Right lobe of liver (tissue), 6 donors: ENCODE measurements at places on chromosomes 6 and 20.
A peak's percentile ranks its signal among the peaks of the same experiment; 100 is the strongest.

GRCh38 chr6:6875818-6876470, 231.8 kb upstream of the RREB1 start:
- no peaks in the 10 kb centered on the region for H3K27me3 ChIP-seq
- no peaks in the 10 kb centered on the region for H3K36me3 ChIP-seq
- no peaks in the 10 kb centered on the region for H3K4me1 ChIP-seq
- DNase-seq, result no peak
- no peak overlapping the region for H3K4me3 ChIP-seq

DNA sequence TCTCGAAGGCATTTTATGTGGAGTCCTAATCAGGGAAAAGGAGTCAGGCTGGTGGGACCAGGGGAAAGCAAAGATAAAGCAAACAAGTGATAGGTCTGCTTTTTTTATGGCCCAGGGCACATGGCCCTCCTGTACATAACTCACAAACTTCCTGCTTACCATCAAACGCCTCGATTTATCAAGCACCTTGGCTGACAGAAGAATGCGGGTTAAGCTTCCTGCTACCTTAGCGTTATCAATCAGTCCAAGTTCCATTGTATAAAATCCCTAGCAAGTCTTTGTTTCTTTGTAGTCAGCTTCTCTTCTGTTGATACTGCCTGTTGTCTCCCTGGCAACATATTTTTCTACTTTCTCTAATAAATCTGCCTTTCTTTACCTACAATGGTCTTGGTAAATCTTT, 4.1 kb upstream of the TRIM27 start:
- H3K36me3 ChIP-seq, result no peaks in the 10 kb centered on the region
- H3K27ac ChIP-seq, result no peak overlapping the region
- no peak overlapping the region for H3K4me3 ChIP-seq
- H3K4me1 ChIP-seq, result no peaks in the 10 kb centered on the region

- H3K27ac ChIP-seq, result no peak overlapping the region
- H3K4me1 ChIP-seq, result peaks cover 8% of the 10 kb centered on the region
- no peaks in the 10 kb centered on the region for H3K27me3 ChIP-seq
- no peaks in the 10 kb centered on the region for H3K36me3 ChIP-seq
Observed at GRCh38 chr6:3796719-3797041, 45.2 kb upstream of the PXDC1 start.

- no peaks in the 10 kb centered on the region for H3K4me1 ChIP-seq
- no peaks in the 10 kb centered on the region for H3K36me3 ChIP-seq
- H3K27me3 ChIP-seq, result no peaks in the 10 kb centered on the region
- no peak overlapping the region for H3K4me3 ChIP-seq
- no peak for DNase-seq
Observed at GRCh38 chr6:129281168-129281796, 398.3 kb downstream of the LAMA2 start.

GRCh38 chr6:152904678-152905077, 78.2 kb downstream of the FBXO5 start:
- no peak overlapping the region for H3K27ac ChIP-seq
- no peaks in the 10 kb centered on the region for H3K36me3 ChIP-seq
- no peak for DNase-seq
- no peak overlapping the region for H3K4me3 ChIP-seq
- H3K27me3 ChIP-seq, result no peaks in the 10 kb centered on the region
- H3K4me1 ChIP-seq, result no peaks in the 10 kb centered on the region

GRCh38 chr6:1593286-1593957, 16.3 kb upstream of the FOXC1 start:
- H3K27me3 ChIP-seq, result no peaks in the 10 kb centered on the region
- H3K4me1 ChIP-seq, result no peaks in the 10 kb centered on the region
- H3K27ac ChIP-seq, result no peak overlapping the region
- no peak overlapping the region for H3K4me3 ChIP-seq

GRCh38 chr6:166940643-166941068, 15.7 kb downstream of the RNASET2 start:
- H3K4me1 ChIP-seq, result no peaks in the 10 kb centered on the region
- DNase-seq, result no peak
- no peak overlapping the region for H3K27ac ChIP-seq

DNA sequence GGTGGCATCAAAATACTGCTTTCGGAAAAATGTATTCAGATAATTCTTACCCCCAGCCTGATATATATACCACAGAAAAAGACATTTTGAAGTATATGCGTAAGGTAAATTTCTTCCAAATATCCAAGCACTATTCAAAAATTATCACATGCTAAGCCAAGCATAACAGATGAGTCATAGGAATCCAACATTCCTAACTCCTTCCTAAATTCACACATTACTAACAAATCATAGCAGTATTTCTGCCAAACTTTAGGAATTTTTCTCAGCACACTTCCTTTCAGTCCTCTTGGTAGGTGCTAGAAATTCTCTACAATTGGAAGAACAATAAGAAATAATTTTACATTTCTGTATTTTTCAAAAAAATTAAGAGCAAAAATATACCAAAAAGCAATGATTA, 417.5 kb downstream of the EYS start:
- H3K27me3 ChIP-seq, result no peaks in the 10 kb centered on the region
- H3K27ac ChIP-seq, result no peak overlapping the region
- H3K4me1 ChIP-seq, result no peaks in the 10 kb centered on the region

- H3K27ac ChIP-seq, result no peak overlapping the region
- no peaks in the 10 kb centered on the region for H3K27me3 ChIP-seq
- H3K4me1 ChIP-seq, result no peaks in the 10 kb centered on the region
- no peak for DNase-seq
Observed at GRCh38 chr6:106037060-106037459, 49.1 kb upstream of the PRDM1 start.

DNA sequence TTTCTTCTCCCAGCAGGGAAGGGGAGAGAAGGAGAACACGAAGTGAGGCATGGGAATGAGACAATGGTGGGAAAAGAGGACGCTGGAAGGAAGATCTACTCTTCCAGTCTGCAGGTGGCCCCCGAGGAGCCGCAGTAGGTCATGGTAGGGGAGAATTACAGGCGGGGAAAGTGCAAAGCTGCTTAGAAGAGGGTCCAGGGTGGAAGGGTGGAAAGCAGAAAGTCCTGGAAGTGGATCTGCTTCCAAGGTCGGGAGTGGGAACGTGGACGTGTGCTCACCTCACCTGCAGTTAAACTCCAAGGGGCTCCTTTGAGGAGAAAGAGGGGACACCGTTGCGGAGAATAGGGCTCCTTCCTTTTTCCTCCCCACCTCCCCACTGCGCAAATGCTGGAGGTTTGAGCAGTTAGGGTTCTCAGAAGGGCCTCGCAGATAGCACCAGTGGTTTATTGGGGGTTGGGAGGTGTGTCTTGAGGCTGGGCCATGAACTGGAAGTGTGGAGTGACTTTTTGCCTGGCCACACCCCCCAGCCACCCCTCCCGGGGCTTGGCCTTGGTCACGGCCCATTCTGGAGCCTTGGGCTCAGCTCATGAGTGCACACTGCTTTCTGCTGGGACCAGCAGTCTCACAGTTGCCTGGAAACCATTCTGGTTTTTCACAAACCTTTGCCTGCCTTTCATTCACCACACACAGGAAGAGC, 100.4 kb upstream of the MLN start:
- no peak for DNase-seq
- no peaks in the 10 kb centered on the region for H3K36me3 ChIP-seq
- H3K27ac ChIP-seq, result no peak overlapping the region
- no peak overlapping the region for H3K4me3 ChIP-seq
- H3K4me1 ChIP-seq, result peaks cover 3% of the 10 kb centered on the region
- H3K27me3 ChIP-seq, result no peaks in the 10 kb centered on the region

DNA sequence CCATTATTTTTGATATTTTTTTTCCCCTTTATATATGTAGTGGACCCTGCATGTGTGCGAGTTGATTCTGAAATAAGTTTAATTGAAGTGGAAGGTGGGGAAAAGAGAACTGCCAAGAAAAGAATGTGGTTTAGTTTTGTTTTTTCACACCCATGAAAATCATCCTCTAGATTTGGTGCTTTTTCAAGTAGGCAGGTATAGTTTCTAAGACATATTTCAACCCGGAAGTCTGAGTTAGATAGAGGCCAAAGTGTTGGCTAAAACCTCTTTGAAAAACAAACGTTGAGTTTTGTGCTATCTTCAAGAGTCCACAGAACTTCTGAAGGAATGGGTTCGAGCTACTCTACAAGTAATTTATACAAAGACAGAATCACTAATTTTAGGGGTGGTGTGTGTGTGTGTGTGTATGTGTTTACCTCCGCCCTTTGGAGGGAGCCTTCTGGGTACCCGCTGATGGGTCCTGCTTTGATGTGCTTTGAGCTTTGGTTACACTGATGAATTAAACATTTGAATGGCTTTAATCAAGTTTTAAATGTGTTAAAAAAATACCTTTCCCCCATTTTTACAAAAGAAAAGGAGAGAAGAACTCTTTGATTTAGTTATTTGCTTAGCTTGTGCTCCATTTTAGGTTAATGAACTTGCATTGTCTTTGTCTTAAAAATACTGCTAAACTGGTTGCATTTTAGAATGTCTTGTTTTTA, 2.5 kb downstream of the RREB1 start:
- no peaks in the 10 kb centered on the region for H3K36me3 ChIP-seq
- peak overlapping the region; percentile 97 for H3K4me3 ChIP-seq

- peak; percentile 70 for DNase-seq
- H3K4me1 ChIP-seq, result no peaks in the 10 kb centered on the region
- H3K4me3 ChIP-seq, result peak overlapping the region; percentile 83
Observed at GRCh38 chr6:20211941-20212391, 303 bp downstream of the MBOAT1 start.

DNA sequence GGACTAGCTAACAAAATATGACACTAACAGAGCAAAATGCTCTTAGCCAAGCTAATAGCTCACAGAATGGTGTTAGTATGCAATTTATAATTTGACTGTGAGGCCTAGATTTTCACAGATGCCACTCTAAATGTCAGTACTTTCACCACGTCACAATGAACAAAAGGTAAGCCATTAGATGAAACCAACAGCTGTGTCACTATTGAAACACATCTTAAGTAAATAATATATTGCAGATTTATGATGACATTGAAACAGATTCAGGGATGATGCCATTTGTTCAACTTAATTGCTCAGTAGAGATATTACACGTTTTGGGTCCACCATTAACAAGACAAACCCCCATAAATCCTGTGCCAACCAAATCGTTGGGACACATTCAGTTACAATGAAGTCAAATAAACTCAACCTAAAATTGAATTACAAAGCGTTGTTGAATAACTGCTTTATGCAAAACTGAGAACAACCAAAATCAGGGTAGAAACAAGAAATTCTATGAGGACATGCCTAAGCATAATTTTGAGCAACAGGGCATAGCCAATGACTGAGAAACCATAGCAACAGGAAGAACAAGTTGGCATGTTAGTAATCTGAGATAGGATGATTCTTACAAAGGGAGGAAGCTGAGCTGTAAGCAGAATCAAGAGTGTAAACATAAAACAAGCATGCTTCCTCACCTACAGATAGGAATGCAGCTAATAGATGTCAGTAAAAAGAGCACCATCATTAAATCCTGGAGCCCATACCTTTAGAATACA, 85.6 kb upstream of the KHDRBS2 start:
- DNase-seq, result no peak
- H3K36me3 ChIP-seq, result no peaks in the 10 kb centered on the region
- H3K27me3 ChIP-seq, result no peaks in the 10 kb centered on the region
- H3K4me3 ChIP-seq, result no peak overlapping the region
- no peaks in the 10 kb centered on the region for H3K4me1 ChIP-seq
- H3K27ac ChIP-seq, result no peak overlapping the region

DNA sequence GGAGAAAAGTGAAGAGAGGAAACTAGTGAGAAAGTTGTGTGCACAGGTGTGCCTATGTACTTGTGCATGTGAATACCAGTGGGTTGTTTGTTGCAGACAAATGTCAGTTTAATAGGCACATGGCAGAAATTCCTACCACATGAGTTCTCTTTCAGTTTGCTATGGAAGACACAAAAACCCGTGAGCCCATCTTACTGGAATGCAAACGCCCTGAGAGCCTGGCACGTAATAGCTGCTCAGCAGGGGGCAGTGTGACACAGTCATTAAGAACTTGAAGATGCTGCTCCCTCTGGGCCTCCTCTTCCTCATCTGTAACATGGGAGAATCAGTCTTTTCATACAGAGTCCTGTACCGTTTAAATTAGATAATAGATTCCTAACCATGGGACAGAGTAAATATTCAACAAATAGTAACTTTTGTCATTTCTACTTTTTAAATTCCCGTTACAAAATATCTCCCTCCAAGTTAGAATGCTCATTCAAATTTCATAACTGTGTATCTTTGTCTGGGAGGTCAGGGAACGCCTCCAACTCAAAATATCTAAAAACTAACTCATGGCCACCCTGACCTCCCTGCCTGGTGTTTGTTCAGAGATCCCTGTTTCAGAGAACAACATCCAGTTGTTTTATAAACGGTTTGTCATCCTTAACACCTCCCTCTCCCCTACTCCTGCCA, 802.9 kb downstream of the MAFB start:
- no peaks in the 10 kb centered on the region for H3K27me3 ChIP-seq
- peaks cover 22% of the 10 kb centered on the region for H3K4me1 ChIP-seq
- no peaks in the 10 kb centered on the region for H3K36me3 ChIP-seq

- H3K36me3 ChIP-seq, result no peaks in the 10 kb centered on the region
- H3K4me1 ChIP-seq, result no peaks in the 10 kb centered on the region
Observed at GRCh38 chr6:159456349-159456748, 236.7 kb downstream of the SOD2 start.

DNA sequence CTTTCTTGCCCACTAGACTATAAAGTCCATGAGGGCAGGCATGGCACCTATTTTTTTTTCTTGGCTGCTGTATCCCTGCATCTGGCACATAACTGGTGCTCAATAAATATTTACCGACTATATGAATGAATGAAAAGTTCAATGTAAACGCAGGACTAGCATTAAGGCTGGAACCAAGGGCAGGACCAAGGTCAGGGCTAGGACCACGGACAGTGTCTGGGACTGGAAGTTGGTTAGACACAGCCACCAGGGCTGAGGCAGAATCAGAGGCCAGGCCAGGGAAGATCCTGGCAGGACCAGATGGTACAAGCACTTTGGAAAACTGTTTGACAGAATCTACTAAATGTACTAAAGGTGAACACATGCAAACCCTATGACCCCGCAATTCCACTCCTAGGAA, 3.7 kb downstream of the TNXB start:
- no peak for DNase-seq
- no peaks in the 10 kb centered on the region for H3K4me1 ChIP-seq
- H3K27ac ChIP-seq, result no peak overlapping the region
- no peak overlapping the region for H3K4me3 ChIP-seq
- no peaks in the 10 kb centered on the region for H3K36me3 ChIP-seq

DNA sequence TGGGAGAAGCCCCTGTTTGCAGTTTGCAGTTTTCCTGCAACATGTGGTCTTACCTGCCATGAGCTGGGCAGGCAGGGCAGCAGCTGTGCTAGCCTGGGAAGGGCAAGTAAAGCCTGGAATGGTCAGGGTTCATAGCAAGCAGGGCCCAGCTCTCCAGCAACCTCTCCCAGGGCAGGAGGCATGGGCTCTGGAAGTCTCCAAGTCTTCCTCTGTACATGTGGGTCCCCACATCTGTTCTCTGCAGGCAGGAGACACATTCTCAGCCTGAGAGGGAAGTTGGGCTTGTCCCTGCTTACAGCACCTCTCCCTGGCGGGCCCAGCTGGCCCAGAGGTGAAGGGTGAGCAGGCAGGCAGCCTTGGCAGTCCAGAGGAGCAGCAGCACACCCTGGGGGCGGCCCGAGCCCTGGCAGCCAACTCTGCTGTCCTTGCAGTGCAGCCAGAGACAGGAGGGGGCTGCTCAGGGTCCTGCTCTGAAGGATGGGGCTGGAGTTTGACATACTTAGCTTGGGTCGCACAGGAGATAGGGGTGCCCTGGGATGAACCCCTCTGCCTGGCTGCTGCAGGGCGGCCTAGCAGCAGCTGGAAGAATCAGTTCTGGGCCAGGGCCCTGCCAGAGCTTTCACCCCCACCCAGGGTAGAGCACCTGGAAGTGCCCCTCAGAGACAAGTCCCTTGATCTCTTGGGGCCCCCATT, 176.0 kb downstream of the MRPL14 start:
- H3K36me3 ChIP-seq, result no peaks in the 10 kb centered on the region
- peak; percentile 89 for DNase-seq
- peak overlapping the region; percentile 52 for H3K27ac ChIP-seq
- no peaks in the 10 kb centered on the region for H3K27me3 ChIP-seq
- H3K4me3 ChIP-seq, result no peak overlapping the region
